ENCODE measurements at places on chromosomes 1 and 21.

DNA sequence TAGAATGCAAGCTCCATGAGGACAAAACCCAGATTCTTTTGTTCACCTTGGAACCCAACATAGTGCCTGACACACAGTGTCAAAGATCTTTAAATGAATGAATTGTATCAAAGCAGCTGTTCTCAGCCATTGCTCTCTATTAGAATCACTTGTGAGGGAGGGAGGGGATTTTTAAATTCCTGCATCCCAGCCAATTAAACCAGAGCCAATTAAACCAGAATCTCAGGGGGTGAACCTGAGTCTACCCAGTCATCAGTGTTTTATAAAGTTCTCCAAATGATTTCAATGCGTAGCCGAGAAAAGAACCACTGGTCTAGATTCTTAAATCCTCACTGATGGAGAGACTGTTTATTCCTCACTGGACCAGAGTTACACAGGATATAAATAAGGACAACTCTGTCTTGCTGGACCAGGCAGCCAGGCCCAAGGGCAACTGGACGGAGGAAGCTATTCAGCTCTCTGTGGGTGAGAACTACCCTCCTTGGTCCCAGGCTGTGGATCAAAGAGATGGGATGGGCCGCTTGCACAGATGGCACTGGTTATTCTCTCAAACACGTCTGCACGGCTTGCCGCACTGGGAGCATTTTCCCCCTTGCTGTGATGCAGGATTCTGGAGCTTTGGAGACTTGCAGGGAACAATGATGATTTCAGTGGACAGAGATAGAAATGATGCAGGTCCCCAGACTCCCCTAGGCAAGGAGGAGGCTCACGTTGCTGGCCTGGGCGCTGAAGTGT is 20.0 kb upstream of the CDCA8 start:
- no peak for DNase-seq

DNA sequence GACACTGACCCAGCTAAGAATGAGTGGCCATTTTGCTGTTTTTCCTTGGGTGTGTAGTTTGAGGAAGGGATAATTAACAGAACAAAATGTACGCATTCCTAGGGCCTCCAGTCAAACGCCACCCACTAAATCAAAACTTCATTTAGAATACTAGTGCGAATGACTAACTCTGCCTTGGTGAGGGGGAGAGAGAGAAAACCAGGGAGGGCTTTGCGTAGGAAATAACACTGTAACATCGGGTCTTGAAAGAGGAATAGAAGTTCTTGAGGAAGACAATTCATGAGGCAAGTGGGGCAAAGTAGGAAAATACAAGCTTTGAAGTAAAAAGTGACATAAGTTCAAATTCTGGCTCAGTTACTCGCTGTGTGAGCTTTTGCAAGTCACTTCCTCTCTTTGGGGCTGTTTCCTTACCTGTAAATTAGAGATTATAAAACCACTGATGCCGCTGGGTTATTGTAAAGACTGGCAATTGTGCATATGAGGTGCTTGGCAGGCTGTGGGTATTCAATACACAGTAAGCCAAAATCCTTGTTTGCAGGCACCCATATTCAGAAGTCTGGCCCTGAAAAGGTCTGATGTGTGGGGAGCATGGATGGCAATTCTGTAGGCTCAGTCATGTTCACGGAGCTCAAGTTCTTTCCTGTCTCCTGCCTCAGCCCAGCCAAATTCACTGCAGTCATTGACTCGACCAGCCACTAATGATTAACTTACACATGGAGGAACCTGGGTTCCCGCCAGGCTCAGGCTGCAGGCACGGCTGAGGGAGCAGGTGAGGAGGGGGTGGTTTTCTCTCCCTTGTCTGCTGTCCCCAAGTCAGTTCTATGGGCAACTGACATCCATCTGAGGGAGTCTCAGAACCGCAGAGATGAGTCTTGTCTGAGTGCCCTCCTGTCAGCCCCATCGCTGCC is 140.3 kb upstream of the CSF3R start:
- no peak for DNase-seq

GRCh38 chr1:172325531-172325930 is 95.0 kb upstream of the C1orf105 start:
- DNase-seq: no peak

- DNase-seq: no peak
These were observed 32.1 kb upstream of the ADORA3 start for GRCh38 chr1:111535256-111536191.

- no peak for DNase-seq
These were observed 5.4 kb downstream of the PNRC2 start for GRCh38 chr1:23964790-23965740.

DNA sequence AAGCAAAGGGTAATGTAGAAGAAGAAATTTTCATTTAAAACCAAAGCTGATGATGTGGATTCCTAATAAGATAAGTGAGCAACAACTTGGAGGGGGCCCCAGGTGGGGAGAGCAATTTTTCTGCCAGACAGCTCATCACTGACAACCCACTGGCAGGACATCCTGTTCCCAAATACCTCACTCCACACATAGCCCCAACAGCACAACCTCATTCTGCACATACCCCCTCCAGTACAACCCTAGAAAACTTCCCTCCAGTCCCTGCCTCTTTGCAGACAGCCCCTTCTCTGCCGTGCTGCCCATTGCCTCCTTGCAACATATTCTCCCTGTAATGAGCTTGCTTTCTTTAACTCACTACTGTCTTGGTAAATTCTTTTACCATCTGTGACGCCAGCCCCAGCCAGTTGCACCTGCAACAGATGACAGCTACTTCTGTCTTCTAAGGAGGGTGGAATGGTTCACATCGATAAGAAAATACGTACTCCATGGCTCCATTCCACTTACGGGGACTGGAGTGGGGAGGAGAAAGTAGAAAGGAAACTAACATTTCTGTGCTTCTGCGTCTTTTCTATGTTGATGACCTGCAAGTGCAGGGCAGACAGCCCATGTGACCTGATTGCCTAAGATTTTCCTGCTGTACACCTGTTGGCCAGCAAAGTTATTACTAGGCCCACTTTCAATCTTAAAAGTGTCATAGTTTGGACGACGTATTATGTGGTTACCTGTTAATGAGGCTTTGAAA is 14.7 kb downstream of the RHEX start:
- no peak for DNase-seq

DNA sequence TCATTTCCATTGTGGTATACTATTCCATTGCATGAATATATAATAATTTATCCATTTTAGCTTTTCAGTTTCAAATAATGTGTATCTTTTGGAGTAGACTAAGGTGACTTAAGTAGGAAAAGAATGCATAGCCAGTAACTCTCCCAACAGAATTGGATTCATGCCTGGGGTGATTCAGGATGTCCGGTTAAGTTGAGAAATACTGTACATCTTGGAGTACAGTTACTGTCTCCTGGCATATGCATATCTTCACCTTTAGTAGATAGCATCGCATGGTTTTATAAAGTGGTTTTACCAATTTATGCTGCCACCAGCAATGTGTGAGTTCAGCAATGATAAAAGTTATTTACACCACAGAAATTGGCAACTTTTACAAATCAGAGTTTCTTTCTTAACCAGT is 18.6 kb upstream of the SLC6A9 start:
- DNase-seq: no peak

- no peak for DNase-seq
These were observed 46.7 kb upstream of the MTR start for GRCh38 chr1:236748268-236748870.

DNA sequence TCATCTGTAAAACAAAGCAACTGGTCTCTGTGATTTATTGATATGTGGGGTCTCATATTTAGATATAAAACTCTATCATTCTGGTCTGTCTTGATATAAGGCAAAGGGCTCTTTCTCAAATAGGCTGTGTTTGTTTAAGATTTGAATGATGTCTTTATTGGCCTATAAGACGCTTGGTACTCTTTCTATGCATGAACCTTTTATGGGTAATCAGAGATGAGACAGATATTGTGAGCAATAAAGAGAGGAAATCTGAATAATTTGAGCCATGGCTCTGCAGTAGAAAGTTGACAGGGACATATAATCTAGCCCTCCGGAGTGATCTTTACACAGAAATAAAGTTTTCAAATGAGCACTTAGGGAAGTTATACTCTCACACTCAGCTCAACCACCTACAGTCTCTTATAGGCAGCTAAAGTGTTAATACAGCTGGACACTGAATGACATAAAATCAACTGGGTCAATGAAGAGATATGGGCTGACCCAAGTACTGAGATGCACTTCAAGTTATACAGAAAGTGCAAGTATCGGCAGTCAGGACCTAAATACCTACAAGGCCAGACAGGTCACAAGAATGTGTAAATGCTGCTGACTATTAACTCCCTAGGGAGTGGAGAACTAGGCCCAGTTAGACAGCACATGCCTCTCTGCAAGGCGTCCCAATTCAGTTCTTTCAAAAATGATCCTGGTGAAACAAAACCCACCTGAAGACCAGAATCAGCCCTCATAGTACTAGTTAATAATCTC is 111.0 kb downstream of the PTPN14 start:
- DNase-seq: no peak

- peak; percentile 100 for DNase-seq
These were observed 8.3 kb downstream of the LIN28A start for GRCh38 chr1:26418865-26419349.

DNA sequence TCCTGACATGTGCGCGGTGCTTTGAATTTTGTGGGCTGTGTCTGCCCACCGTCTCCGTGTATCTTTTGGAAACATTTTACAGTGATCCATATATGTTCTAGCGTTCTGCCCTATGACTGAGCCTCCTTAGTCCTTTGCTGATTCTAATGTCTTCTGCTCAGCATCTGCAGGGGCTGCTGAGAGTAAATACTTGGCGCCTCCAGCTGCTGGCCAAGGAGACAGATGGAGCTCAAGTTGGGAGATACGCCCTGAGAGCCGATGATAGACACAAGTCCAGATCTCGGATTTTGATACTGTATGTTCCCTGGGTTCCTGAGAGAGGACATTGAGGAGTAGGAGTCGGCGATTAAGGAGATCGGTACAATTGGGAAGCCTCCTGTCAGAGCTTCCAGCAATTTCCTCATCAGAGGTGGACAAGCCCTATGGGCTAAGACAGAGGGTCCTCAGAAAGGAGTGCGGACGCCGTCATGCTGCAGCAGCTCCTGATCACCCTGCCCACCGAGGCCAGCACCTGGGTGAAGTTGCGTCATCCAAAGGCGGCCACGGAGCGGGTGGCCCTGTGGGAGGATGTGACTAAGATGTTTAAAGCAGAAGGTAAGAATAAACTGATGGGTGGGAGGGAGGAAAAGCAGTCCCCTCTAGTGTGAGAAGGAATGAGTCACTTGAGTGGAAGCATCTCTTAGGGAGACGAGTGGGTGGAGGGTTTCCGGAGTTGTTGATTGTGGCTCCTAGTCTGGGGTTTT is 390 bp downstream of the ZFP69B start:
- no peak for DNase-seq

GRCh38 chr1:46181343-46182260 is 5.3 kb upstream of the P3R3URF start:
- no peak for DNase-seq

DNA sequence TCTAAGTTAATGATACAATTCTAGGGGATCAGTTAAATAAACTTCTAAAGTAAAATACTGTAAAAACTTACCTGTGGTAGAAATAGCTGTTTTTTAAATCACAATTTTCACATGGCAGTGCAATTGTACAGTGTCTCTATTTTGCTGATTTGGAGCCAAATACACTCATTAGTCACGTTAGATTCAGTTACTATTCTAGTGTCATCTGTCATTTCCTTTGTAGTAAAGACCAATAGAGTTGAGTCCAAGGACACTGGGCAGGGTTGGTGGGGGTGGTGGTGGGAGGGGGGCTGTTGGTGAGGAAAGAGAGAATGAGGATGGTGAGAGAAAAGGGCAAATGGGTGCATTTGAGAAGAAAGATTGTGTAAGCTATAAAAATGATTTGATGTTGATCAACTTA is 33.6 kb downstream of the CD55 start:
- DNase-seq: no peak

GRCh38 chr1:153399401-153400055 is 8.7 kb upstream of the S100A8 start:
- DNase-seq: no peak

GRCh38 chr21:31629972-31630711 is 29.4 kb upstream of the SOD1 start:
- DNase-seq: no peak

DNA sequence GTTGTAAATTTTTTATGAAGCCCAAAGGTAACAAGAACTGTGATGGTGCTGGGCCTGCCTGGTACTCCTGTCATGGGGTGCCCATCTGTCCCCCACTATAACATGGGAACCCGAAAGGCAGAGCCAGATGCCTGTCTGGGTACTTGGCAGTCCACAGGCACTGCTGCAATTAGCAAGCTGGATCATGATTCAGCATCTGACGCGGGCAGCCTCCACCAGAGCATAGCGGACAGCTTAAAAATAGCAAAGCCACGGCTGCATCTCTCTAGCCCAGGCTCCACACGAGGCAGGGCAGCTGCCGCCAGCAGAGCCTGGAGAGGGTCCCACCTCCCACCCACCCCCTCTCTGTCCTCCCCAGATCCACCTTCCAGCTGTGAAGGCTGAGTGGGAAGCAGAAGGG is 22.9 kb downstream of the SUSD4 start:
- no peak for DNase-seq

- DNase-seq: no peak
These were observed 36.0 kb downstream of the SIPA1L2 start for GRCh38 chr1:232593717-232594502.

- DNase-seq: no peak
These were observed 35.7 kb upstream of the BTG2 start for GRCh38 chr1:203269654-203270020.

GRCh38 chr21:14072761-14073535 is 137.8 kb downstream of the LIPI start:
- DNase-seq: no peak

- DNase-seq: no peak
These were observed 54.8 kb upstream of the CD34 start for GRCh38 chr1:207965392-207966387.

- no peak for DNase-seq
These were observed 47.4 kb downstream of the ALG6 start for GRCh38 chr1:63414691-63415365.

- no peak for DNase-seq
These were observed 82.8 kb downstream of the PHTF1 start for GRCh38 chr1:113676524-113676923.

DNA sequence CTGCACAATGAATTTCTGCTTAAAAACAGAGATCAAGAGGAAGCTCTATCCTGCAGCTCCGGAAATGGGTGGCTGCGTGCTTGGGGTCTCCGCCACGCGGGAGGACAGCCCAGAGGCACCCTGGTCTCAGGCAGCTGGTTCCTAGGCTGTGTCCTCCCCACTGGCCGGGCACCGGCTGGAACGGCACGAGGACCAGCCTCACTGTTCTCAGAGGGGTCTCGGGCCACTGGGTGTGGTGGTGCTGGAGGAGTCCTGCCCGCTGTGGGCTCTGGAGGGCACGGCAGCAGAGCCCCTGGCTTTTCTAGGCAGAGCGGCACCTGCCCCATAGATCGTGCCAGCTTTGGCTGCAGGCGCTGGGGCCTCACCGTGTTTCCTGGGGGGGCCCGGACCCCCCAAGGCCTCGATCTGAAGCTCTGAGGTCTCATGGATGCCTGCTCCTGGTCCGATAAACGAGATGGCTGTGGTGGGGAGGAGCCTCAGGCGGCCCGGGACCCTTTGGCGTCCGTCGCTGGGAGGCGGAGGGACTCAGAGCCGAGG is 8.2 kb upstream of the RNF223 start:
- no peak for DNase-seq

- no peak for DNase-seq
These were observed 215.8 kb downstream of the COL24A1 start for GRCh38 chr1:85940656-85941306.
